ENCODE measurements at places on chromosomes 6 and 20.

- no peak for DNase-seq
Measured at GRCh38 chr6:37530297-37530696, 30.6 kb upstream of the CCDC167 start.

DNA sequence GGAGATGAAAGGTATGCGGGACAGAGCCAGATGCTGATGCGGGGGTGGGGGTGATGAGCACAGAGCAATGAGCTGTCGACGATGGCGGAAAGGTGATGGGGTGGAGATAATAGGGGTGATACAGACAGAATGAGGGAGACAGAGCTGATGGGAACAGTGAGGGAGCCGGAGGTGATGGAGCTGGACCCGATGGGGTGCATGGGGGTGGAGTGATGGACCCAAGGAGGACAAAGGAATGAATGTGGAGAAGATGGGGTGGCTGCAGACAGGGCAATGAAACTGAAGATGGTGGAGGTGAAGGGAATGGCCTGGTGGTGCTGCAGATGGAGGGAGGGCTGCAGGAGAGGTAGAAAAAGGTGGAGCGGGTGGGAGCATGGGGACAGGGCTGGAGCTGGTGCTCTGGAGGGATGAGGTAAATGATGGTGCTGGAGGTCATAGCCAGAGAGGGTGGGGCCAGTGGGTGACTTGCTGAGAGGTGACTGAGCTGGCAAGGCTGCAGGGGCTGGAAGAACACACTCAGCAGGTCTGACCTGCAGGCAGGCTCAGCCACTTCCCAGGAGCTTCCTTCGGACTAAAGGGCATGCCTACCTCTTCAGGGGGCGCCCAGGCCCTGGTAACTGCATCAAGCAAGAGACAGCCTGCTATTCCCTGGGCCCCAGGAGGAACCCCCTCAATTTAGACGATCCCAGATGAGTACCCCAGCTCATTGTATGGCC, 6.0 kb upstream of the FOXS1 start:
- no peak for DNase-seq

- DNase-seq, result no peak
Measured at GRCh38 chr6:142406131-142406530, 104.3 kb downstream of the ADGRG6 start.

- DNase-seq, result no peak
Measured at GRCh38 chr6:84019141-84019841, 14.3 kb upstream of the MRAP2 start.

GRCh38 chr6:16331384-16332174, 93.2 kb downstream of the GMPR start:
- DNase-seq, result peak; percentile 74

- no peak for DNase-seq
Measured at GRCh38 chr6:103522045-103522444, 1337.7 kb downstream of the HACE1 start.

- no peak for DNase-seq
Measured at GRCh38 chr20:13213335-13213734, 7.7 kb upstream of the ISM1 start.

- no peak for DNase-seq
Measured at GRCh38 chr6:13413900-13414555, 73.4 kb downstream of the GFOD1 start.

DNA sequence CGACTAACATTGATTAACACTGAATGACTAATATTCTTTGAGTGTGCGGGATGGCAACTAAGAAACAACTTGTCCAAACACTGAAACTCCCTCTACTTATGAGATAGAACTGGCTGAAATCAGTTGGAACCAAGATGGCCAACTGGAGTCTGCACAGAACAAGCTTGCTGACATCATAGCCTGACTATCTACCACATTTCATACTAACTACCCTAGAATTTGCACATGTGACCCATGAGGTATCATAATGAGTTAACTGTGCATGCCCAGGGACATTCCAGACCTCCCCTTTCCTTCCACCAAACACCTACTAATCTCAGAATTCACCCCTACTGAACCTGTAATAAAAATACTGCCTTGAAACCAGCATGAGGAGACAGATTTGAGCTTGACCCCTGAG, 43.2 kb downstream of the PHIP start:
- no peak for DNase-seq

GRCh38 chr6:24879351-24879750, 56.4 kb downstream of the RIPOR2 start:
- no peak for DNase-seq

- no peak for DNase-seq
Measured at GRCh38 chr6:168634541-168635328, 193.8 kb downstream of the SMOC2 start.

- DNase-seq, result peak; percentile 26
Measured at GRCh38 chr20:31515775-31516107, 1.5 kb downstream of the HM13 start.

GRCh38 chr20:63241272-63241671, 5.6 kb downstream of the BIRC7 start:
- DNase-seq, result no peak

- DNase-seq, result no peak
Measured at GRCh38 chr6:156419594-156419993, 357.6 kb upstream of the ARID1B start.

DNA sequence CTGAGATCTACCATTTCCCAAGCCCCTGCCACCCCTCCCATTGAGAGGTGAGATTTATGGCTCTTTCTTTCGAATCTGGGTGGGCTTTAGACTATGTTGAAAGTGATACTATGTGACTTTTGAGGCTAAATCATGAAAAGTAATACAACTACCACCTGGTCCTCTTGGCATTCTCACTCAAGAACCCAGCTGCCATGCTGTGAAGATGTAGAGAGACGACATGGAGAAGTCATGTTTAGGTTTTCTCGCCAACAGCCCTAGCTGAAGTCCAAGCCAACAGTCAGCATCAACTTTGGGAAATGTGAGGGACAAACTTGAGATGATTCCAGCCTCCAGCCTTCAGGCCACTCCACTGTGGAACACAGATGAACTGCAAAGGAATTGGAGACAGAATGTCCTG, 108.7 kb downstream of the SCP2D1 start:
- no peak for DNase-seq

GRCh38 chr6:146949425-146949824, 254.8 kb upstream of the STXBP5 start:
- DNase-seq, result no peak

DNA sequence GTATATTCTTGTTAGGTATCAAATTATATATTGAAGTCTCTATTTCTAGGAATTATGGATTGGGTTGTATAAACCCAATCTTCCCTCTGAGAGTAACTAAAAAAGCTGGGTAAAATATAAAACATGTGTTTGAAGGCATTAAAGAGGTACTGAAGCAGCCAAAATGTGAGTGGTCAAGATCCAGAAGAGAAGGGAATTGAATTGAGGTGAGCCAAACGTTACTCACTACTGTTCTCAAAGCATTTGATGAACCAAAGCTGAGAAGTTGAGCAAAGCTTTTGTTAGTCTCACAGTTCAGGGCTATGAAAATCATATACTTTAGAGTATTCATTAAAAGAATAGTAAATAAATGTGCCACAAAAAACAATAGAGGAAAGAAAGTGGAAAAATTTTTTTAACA, 365.8 kb downstream of the BCKDHB start:
- no peak for DNase-seq

- DNase-seq, result no peak
Measured at GRCh38 chr6:20841806-20842205, 307.5 kb downstream of the CDKAL1 start.

DNA sequence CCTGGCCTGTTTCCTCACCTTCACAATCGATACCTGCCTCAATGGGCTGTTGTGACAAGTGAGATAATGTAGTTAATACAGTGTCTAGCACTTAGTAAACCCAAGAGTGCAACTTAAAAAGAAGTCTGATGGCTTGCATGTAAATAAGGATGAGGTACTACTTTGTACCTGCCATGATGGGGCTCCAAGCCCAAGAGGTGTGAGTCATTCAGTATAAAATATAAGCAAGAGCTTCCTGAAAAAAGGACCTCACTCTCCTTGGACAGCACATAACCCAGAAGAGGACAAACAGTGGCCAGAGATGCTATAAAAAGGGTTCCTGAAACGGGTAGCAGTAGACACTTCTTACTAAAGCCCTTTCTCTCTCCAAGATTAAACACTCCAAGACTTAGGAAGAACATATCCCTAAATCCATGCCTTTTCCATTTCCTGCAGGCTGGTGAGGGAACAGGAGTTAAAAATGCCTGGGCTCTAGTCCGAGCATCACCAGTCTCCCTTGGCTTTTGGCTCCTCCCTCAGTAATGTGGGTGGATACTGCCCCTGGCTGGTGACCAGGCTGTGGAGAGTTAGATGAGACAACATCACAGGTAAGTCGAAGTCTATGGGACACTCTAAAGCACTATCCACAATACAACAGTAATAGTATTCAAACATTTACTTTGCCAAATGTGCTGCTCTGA, 4.3 kb downstream of the UBE2V1 start:
- no peak for DNase-seq

DNA sequence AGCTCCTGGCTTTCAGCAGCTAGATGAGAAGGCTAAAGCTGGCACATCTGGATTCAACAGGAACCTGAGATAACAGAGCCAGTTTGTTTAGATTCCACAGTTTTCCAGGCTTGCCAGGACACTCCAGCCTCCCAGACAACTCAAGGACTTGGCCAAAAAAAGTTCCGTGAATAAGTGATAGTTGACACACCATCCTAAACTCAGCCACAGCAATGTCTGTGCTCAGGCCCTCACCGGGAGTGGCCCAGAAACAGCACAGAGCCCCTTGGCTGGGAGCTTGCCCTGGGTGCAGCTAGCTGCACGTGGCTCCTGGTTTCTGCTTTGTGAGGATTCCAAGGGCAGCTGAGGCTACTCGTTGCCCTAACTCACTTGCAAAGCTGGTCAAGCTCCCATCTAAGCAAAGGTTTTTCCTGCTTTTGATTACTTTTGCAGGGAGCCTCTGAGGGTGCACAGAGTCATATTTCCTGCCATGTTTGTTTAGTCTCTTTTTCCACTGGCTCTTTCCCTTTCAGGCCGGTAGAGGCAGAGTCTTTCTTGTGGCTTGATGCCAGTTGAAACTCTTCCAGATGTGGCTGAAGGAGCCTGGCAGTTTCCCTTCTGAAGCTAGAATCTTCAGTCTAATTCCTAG, 118.3 kb upstream of the ECI2 start:
- DNase-seq, result no peak

DNA sequence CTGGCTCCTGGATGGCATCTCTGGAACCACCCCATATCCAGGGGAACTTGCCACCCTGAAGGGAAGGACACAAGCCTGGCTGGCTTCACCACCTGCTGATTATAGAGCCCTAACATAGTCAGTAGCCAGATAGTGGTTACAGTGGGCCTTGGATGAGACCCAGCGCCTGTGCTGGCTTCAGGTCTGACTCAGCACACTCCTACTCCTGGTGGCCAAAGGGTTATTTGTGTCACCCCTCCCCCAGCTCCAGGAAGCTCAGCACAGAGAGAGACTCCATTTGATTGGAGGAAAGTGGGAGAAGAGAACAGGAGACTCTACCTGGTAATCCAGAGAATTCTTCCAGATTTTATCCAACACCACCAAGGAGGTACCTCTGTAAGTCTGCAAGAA, 12.8 kb downstream of the SNX14 start:
- DNase-seq, result no peak

DNA sequence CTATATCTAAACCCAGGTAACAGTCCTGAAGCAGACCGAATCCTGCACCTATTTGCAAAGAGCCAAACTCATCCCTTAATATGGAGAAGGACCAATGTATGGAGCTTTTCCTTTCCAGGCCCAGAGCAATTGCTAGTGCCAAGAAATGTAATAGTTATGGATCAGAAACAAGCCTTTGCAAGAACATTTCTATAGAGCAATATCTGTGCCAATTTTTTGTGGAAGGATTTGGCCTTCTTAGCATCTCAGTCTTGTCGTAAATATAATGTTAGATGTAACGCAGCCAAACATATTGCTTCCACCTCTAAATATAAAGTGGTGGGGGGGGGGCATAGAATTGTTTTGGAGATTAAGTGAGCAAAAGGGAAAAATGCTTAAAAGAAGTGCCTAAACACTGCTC, 2.7 kb downstream of the KIAA0408 start:
- no peak for DNase-seq

- DNase-seq, result no peak
Measured at GRCh38 chr20:9742821-9743220, 96.1 kb downstream of the PAK5 start.

DNA sequence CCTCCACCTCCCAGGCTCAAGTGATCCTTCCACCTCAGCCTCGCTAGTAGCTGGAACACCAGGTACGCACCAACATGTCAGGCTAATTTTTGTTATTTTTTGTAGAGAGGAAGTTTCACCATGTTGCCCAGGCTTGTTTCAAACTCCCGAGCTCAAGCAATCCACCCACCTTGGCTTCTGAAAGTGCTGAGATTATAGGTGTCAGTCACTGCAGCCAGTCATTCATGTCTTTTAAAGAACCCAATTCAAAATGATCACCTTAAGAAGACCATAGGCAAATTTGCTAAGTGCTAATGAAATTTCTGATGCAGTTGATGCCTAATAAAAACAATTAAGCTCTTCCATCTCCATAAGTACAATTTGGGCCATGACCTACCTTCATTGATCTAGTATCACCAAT, 2.6 kb upstream of the VNN2 start:
- DNase-seq, result no peak

GRCh38 chr20:24917797-24918578, 31.1 kb upstream of the CST7 start:
- peak; percentile 68 for DNase-seq

GRCh38 chr6:170032197-170032596, 258.7 kb downstream of the DLL1 start:
- DNase-seq, result peak; percentile 5

GRCh38 chr6:156905801-156906200, 128.6 kb downstream of the ARID1B start:
- no peak for DNase-seq

DNA sequence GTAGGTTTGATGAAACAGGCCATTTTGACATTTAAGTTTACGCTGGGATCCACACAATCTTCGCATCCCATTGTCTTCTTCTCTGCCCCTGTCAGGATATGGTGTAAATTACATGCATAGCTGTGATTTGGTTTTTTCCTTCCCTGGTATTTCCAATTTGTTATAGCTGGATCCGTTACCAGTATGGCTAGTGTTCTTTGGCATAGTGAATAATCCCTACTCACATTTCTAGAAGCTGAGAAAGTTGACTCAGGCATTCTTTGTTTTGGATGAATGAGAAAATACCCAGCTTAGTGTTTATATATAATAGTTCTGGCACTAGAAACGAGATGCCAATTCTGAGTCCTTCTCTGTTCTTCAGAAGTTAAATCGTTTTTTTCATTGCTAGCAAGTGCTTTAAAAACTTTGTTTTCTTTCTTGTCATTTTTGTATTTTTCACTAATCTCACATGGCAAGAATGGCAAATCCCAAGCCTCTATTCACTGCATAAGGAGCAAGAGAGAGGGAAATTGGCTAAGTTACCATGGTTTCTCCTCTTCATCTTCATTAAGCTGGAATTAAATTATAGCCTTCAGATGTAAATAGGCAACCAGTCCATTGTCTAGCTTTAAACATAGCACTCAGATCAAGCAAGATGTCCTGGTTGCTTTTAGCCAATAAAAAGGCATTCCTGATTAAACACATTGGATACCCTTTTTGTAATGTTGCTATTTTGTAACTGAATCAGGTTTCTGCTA, 91.9 kb upstream of the LAMP5 start:
- no peak for DNase-seq
